EH (cell line): ENCODE measurements at places on chromosomes 6 and 20.
A peak's percentile ranks its signal among the peaks of the same experiment; 100 is the strongest.

- no peak for DNase-seq
These were observed 6.3 kb upstream of the TGM3 start for GRCh38 chr20:2289475-2289874.

DNA sequence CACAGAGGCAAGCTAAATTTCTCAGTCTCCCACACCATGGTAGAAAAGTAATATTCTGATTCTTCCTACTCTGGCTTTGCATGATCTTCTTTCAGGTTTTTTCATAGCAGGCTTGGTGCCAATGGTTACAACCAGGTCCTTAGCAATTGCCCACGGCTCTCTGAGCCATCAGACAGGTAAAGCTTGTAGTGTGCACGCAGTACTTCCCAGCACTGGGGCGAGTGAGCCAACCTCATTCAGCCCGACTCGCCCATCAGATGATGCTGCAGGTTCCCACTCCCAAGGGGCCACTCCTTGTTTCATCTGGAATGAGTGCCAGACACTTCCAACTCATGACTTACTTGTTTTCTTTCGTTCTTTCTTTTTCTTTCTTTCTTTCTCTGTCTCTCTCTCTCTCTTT lies 78.3 kb downstream of the PERP start:
- no peak for DNase-seq

- peak; percentile 53 for DNase-seq
These were observed 163.5 kb upstream of the CDYL start for GRCh38 chr6:4612636-4613171.

- no peak for DNase-seq
These were observed 12.4 kb upstream of the GMEB2 start for GRCh38 chr20:63639093-63639975.

DNA sequence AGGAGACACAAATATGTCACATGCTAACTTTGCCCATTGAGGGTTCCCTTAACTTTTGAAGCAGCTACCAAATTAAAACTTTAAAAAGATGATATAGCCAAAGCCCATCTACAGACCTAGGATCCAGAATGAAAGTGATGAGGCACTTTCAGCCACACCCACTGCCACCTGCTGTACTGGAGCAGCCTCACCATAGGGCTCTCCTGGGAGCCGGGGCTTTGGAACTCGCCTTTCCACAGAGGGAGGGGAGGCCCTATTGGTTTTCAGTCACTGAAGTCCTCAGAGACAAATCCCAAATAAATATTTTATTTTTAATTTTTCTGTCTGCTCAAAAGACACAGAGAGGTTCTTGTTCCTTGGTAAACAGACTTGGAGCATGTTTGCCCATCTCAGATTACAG lies 238.1 kb upstream of the TAB2 start:
- no peak for DNase-seq

GRCh38 chr6:53179961-53180651 lies 31.5 kb upstream of the GCM1 start:
- DNase-seq, result peak; percentile 10

DNA sequence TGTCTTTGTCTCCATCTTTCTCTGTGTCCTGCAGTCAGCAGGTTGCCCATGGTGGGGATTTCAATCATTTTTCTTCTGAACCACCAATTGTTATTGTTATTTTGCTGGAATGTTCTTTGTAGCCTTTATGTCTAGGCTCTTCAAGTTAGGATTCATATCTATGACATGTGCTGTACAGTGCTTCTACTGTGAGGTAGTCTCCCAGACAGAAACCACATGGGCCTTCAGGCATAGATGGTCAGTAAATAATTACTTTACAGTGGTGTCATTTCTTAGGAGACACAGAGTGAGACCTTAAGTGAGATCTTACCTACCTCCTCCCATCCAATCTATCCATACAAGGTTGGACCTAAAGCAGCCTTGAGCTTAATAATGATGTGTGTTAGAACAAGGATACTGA lies 265.5 kb downstream of the ZFAND3 start:
- DNase-seq, result no peak

- no peak for DNase-seq
These were observed 81.0 kb downstream of the RIN2 start for GRCh38 chr20:19839053-19839452.
